ENCODE measurements at places on chromosomes 5 and 9.

DNA sequence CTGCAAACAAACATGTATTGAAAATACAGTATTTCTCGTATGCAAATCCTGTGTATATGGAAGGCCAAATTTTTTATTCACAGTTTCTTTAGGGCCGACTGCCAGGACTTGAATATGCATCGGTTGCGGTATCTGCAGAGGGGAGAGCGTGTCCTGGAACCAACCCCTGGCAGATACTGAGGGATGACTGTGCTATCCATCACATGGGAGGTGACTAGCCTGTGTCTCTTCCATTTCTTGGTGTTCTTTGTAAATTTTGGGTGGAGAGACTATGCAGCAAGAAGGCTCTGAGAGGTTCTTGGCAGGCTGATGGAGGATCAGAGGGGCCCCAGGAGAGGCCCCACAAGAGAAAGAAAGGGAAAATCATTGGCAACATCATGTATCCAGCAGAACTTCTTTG lies 384.3 kb downstream of the YTHDC2 start:
- no peak for DNase-seq

- no peak for DNase-seq
These were observed 12.8 kb downstream of the PAM start for GRCh38 chr5:102767862-102768261.

DNA sequence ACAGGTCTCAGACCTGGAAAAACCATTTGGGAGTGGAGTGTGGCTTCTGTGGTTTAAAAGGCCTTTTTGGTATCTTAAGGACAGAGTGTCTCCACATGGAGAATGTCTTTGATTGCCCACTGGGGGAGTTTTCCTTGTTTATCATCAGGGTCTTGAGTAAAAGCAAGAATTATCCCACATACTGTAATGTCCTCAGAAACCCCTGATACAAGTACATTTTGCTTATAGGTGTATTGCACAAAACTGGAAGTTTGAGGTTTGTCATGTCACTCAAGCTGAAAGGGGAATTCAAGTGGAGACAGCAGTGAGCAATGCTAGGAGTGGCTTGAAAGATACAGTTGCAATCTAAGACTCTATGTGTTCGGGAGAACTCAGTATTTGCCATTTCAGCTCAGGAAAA lies 62.7 kb upstream of the GRAMD2B start:
- DNase-seq: no peak

- no peak for DNase-seq
These were observed 50.0 kb downstream of the RCL1 start for GRCh38 chr9:4842734-4843133.

DNA sequence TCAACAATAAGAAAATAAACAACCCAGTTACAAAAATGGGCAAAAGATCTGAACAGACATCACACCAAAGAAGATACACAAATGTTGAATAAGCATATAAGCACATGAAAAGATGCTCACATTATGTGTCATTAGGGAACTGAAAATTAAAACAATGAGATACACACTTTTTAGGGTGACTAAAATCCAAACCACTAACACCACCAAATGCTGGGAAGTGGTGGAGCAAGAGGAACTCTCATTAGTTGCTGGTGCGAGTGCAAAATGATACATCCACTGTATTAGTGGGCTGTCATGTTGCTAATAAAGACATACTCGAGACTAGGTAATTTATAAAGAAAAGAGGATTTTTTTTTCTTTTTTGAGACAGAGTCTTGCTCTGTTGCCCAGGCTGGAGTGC lies 329.1 kb downstream of the TMEM38B start:
- no peak for DNase-seq

- DNase-seq: no peak
These were observed 404 bp upstream of the AFAP1L1 start for GRCh38 chr5:149271195-149271715.

- DNase-seq: no peak
These were observed 41.2 kb downstream of the EXD3 start for GRCh38 chr9:137381501-137382443.

- no peak for DNase-seq
These were observed 60.3 kb downstream of the TMC1 start for GRCh38 chr9:72581694-72582093.

DNA sequence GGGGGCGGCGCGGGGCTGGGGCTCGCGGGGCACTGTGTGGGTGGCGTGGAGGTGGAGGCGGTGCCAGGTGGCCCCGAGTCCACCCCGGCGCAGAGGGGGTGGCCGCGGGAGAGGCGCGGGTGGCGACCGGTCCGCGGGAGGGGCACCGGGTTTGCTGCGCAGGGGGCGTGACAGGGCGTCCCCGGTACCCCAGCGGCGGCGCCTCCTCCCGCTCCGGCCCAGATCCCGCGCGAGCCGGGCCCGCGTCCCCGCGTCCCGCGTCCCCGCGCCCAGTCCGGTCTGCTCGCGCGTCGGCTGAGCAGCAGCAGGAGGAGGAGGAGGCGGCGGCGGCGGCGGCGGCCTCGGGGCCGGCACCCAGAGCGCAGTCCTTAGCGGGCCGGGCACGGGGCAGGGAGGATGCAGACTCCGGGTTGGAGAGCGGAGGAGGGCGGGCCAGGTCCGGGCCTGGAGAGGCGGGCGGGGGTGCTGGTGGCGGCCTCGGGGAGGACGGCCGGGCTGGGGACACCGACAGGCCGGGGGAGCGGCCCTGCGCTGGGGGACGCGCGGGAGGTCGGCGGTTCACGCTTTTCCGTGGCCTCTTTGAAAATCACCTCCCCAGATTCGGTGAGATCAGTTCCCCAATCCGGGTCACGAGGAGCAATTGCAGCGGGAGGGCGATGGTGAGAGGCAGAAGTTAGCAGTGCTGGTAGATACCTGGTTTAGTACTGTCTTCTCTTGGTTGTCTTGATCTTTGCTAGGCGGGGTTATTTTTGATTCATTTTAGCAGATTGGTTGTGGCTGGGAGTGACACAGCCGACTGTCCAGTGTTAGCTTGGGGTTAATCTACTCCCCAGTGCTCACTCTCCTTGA lies 1.7 kb downstream of the TRIO start:
- DNase-seq: no peak

DNA sequence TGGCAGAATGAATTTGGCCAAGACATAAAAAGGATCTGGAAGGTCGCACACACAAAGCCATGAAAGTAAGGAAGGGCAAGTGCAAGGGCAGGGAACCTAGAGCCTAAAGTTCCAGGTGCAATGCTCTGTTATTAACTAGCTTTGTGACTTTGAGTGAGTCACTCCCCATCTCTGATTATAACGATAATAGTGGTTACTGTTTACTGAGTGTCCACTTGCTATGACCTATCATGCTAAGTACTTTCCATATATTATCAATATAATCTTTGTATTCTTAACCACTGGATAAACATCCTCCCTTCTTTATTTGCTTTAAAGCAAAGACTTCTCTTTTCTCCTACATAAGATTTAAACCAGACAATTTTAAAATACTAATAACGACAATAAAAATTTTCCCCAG lies 504.6 kb upstream of the BRINP1 start:
- no peak for DNase-seq

DNA sequence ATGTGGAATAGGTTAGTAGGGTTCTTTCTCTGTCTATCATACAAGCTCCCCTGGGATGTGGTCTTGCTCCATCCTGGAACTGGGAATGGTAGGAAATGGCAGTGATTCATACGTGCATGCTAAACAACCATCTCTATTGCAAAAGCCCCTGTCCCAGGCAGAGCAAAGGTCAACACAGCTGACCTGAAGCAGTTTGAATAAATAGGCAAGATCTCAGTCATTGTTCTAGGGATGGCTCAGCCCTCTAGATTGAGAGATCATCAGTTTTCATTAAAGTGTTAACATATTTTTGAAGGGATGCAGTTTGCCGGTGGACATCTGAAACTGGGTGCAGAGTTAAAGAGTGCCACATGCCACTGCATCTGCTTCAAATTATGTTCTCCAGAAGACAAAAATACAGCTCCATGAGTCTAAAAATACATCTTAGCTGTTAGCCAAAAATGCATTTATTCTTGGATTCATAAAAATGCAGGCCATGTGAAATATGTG lies 224.1 kb downstream of the ESM1 start:
- DNase-seq: no peak

- no peak for DNase-seq
These were observed 57.9 kb upstream of the IER5L start for GRCh38 chr9:129235931-129236331.

DNA sequence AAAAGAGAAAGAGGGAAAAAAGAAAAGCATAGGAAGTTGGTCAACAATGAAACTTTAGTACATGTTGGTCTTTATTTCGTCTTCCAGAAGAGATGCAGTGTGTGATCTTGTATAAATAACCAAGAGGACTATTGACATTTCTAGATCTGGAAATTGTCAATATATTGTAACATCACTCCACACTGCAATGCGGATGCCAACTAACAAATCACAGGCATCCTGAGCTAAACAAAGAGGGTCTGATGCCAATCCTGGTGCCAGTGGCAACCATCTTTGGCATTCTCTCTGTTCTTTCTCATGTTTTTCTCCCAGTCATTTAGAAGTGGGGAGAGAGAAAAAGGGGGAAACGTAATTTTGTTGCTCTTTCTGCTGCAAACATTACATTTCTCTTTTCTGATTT lies 9.7 kb downstream of the NFIB start:
- DNase-seq: no peak

GRCh38 chr5:160251406-160252155 lies 22.3 kb downstream of the FABP6 start:
- DNase-seq: no peak

DNA sequence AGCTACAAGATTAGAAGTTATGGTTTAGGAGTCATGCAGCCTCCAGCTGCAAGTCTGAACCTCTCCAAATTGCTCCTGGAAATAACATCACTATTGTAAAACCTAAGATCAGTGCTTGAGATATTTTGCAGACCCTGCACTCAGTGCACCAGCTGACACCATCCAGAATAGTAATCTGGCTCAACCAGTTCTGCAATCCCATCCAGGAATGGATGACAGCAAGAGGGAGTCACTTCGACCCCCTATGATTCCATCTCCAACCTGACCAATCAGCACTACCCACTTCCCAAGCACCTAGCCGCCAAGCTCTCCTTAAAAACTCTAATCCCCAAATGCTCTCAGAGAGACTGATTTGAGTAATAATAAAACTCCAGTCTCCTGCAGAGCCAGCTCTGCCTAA lies 37.9 kb upstream of the NR4A3 start:
- no peak for DNase-seq
